ENCODE measurements at places on chromosomes 7 and 10. TPM values are rescaled to one million over a fixed set of nuclear protein-coding genes. Genes with fewer than 3 reads are reported as not detected.

- no peak overlapping the region for H3K27ac ChIP-seq
- no peak for DNase-seq
- H3K27me3 ChIP-seq = no peaks in the 10 kb centered on the region
- H3K36me3 ChIP-seq = no peaks in the 10 kb centered on the region
- peaks cover 7% of the 10 kb centered on the region for H3K4me1 ChIP-seq
- H3K4me3 ChIP-seq = no peak overlapping the region
Measured at GRCh38 chr10:88157981-88158465, 294.6 kb downstream of the PTEN start.

- H3K27ac ChIP-seq = peak overlapping the region; percentile 95
- H3K27me3 ChIP-seq = no peaks in the 10 kb centered on the region
- peaks cover 35% of the 10 kb centered on the region for H3K4me1 ChIP-seq
- peak overlapping the region; percentile 57 for H3K4me3 ChIP-seq
- DNase-seq = peak; percentile 49
Measured at GRCh38 chr10:75165684-75166622, 44.6 kb upstream of the VDAC2 start.

- no peaks in the 10 kb centered on the region for H3K4me1 ChIP-seq
- H3K4me3 ChIP-seq = no peak overlapping the region
- H3K27ac ChIP-seq = no peak overlapping the region
- peaks cover 9% of the 10 kb centered on the region for H3K27me3 ChIP-seq
- DNase-seq = no peak
Measured at GRCh38 chr7:92934096-92934495, 97.7 kb upstream of the CDK6 start.

DNA sequence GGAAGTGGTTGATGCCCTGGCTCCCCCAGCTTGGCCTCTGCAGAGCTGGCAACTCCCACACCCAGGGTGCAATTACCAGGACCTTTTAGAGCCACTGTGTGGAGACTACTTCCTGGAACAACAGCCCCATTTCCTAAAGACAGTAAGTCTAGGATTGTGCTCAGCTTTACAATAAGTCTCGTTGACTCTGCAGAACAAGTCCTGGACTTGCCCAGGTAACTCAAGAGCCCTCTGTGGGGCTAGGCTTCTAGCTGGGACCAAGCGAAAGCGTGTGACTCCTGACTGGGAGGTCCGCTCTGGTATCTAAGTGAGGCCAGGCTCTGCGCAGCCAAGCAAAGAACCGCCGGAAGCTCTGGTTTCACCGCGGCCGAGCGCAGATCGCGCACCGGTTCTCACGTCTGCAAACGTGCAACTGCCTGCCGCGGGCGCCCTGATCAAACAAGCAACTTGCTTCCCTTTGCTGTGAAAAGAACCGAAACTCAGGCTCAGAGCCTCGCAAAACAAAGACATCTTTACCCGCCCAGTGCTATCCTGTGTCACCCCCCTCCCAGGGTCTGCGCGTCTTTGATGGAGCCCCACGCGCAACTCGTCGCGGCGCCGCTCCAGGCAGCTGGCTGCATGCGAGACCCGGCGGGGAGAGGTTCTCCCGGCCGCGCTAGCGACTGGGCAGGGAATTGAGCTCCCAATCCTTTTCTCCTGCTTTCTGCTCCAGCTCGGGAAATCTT, 4.4 kb upstream of the PDLIM1 start:
- H3K27ac ChIP-seq = peak overlapping the region; percentile 24
- H3K4me3 ChIP-seq = peak overlapping the region; percentile 55
- H3K27me3 ChIP-seq = peaks cover 32% of the 10 kb centered on the region
- peaks cover 9% of the 10 kb centered on the region for H3K4me1 ChIP-seq
- no peaks in the 10 kb centered on the region for H3K36me3 ChIP-seq

DNA sequence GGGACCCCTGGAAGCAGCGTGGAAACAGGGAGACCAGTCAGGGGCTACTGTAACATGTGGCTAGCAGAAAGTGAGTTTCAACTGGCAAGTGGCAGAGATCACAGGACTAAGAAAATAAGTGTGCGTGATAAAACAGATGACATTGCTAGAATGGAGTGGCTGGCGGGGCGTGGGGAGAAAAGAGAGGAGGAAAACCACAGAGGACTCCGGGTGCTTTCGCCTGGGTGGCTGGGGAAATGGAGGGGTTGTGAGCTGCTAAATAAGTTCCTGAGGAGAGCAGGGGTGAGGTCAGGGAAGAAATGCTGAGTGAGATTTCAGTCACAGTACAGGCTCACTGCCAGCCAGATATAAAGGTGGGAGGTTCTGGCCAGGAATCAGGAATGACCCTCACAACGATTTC, 166.9 kb downstream of the MYOF start:
- peaks cover 4% of the 10 kb centered on the region for H3K27me3 ChIP-seq
- H3K4me3 ChIP-seq = no peak overlapping the region
- no peaks in the 10 kb centered on the region for H3K4me1 ChIP-seq
- no peak overlapping the region for H3K27ac ChIP-seq
- no peaks in the 10 kb centered on the region for H3K36me3 ChIP-seq

DNA sequence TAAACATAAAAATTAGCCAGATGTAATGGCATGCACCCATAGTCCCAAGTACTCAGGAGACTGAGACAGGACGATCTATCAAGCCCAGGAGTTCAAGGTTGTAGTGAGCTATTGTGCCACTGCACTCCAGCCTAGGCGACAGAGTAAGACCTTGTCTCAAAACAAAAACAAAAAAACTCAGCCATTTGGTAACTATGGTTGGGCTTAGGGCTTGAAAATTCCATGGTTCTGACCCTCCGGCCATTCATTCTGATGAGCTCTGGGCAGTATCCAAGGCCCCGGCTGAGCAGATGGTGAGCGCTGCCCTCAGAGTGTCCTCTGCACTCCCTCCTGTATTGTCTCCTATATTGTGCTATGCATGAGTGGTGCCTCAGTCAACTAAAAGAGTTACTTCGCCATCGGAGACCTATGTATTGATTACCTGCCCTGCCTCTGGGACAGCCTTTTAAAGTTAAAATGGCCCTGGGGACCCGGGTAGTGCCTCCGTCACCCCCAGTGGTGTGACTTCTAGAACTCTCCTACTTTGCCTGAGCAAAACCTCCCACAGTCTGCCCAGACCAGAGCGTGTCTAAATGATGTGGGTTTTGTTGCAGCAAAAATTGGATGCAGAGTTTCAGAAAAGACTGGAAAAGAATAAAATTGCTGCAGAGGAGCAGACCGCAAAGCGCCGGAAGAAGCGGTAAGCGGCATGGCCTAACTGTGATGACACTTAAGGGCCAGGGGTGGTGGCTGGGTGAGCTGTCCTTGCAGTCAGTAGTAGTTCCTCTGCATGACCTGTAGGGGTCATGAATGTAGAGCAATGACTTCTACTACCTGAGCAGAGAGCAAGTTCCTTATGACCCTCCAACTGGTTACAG, 8.1 kb downstream of the PRKRIP1 start:
- H3K36me3 ChIP-seq = peaks cover 55% of the 10 kb centered on the region
- H3K27ac ChIP-seq = no peak overlapping the region
- no peaks in the 10 kb centered on the region for H3K27me3 ChIP-seq
- H3K4me1 ChIP-seq = peaks cover 6% of the 10 kb centered on the region
- no peak overlapping the region for H3K4me3 ChIP-seq

GRCh38 chr10:126062131-126063032, 166.0 kb downstream of the FANK1 start:
- H3K27me3 ChIP-seq = peaks cover 1% of the 10 kb centered on the region
- no peaks in the 10 kb centered on the region for H3K36me3 ChIP-seq
- no peak overlapping the region for H3K27ac ChIP-seq
- H3K4me3 ChIP-seq = no peak overlapping the region

- DNase-seq = no peak
- peaks cover 63% of the 10 kb centered on the region for H3K27me3 ChIP-seq
- peaks cover 12% of the 10 kb centered on the region for H3K4me1 ChIP-seq
- H3K27ac ChIP-seq = no peak within 1 kb of the TSS
- H3K36me3 ChIP-seq = no peaks in the 10 kb centered on the region
- H3K4me3 ChIP-seq = peak within 1 kb of the TSS; percentile 45
Measured at GRCh38 chr10:86366033-86366901, at the start of gene GRID1. Gene GRID1, minus strand, starts transcription at chr10:86366795.

DNA sequence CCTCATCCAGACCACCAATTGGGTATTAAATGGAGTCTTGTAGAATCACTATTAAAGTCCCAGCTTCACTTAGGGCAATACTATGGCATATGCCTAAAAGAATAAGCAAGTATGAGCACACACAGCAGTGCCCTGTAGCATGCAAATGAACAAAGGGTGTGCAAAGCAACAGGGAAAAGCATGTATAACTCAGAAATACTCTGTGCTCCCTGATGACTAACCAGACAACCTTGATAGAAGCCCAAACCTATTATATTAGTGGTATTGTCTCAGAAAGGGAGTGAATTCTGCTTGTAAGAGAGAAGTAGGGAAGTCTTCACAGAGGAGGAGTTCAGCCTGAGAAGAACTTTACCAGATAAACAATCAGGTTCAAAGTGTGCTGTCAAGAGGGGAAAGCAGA, 131.2 kb downstream of the DGKI start:
- peaks cover 11% of the 10 kb centered on the region for H3K27me3 ChIP-seq
- no peak overlapping the region for H3K4me3 ChIP-seq
- DNase-seq = no peak
- no peaks in the 10 kb centered on the region for H3K36me3 ChIP-seq
- H3K4me1 ChIP-seq = no peaks in the 10 kb centered on the region

DNA sequence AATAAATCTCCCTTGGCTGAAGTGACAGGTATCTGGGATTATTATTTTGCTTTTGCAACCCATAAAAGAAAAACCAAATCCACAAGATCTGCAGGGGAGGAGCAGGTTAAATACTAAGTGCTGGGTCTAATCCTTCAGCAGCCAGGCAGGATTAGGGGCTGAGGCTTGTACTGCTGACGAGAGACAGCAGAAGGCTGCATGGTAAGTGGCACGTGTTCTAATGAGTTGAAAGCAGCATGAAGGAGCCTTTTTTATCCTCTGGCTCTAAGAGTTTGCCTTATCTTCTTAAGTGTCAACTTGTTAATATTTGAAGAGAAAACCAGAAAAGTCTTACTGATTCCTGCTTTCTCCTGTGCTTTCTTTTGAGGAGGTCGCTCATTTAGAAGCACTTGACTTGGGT, 50.0 kb downstream of the LYZL2 start:
- H3K36me3 ChIP-seq = no peaks in the 10 kb centered on the region
- peaks cover 4% of the 10 kb centered on the region for H3K4me1 ChIP-seq
- no peak overlapping the region for H3K27ac ChIP-seq

DNA sequence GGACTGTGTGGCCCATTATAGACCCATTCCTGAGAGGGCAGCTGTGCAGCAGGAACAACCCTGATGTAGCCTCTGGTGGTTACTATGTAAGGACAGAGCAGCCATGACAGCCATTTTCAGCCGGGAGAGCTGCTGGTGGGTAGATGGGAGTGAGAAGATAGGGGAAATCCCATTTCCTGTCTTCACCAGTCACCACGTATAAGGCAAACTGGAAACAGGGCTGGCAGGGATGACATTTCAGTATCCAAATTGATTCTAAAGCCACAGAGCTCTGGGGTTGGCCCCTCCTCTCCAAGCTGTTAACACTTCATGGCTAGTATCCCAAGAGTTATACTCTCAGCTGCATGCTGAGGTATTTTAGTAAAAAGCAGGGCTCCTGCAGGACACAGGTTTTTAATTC, 15.2 kb upstream of the FZD1 start:
- no peak overlapping the region for H3K27ac ChIP-seq
- H3K27me3 ChIP-seq = peaks cover 6% of the 10 kb centered on the region
- DNase-seq = no peak
- H3K4me1 ChIP-seq = no peaks in the 10 kb centered on the region

GRCh38 chr10:5532618-5533097, 7.9 kb downstream of the CALML3 start:
- no peaks in the 10 kb centered on the region for H3K36me3 ChIP-seq
- H3K4me3 ChIP-seq = no peak overlapping the region
- H3K27me3 ChIP-seq = no peaks in the 10 kb centered on the region
- no peaks in the 10 kb centered on the region for H3K4me1 ChIP-seq
- no peak overlapping the region for H3K27ac ChIP-seq

DNA sequence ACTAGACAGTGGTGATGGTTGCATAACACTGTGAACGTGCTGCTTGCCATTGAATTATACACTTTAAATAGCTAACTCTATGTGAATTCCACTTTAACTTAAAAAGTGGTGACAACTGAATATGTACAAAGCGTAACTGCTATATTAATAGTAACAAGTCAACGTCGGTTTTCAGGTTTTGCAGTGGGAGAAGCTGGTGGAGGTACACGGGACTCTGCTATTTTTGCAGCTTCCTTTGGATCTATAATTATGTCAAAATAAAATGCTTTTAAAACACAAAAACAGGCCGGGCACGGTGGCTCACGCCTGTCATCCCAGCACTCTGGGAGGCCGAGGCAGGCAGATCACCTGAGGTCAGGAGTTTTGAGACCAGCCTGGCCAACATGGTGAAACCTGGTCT, 21.0 kb downstream of the AP5Z1 start:
- no peaks in the 10 kb centered on the region for H3K4me1 ChIP-seq
- no peaks in the 10 kb centered on the region for H3K27me3 ChIP-seq
- H3K36me3 ChIP-seq = peaks cover 11% of the 10 kb centered on the region
- no peak overlapping the region for H3K4me3 ChIP-seq
- no peak overlapping the region for H3K27ac ChIP-seq

GRCh38 chr7:25861601-25862260, 290.3 kb upstream of the NFE2L3 start:
- no peak for DNase-seq
- H3K36me3 ChIP-seq = peaks cover 4% of the 10 kb centered on the region
- peaks cover 40% of the 10 kb centered on the region for H3K27me3 ChIP-seq

GRCh38 chr7:151506901-151507382, 12.8 kb downstream of the RHEB start:
- no peak for DNase-seq
- no peak overlapping the region for H3K4me3 ChIP-seq
- H3K27ac ChIP-seq = no peak overlapping the region
- H3K4me1 ChIP-seq = peaks cover 69% of the 10 kb centered on the region
- H3K27me3 ChIP-seq = no peaks in the 10 kb centered on the region
- H3K36me3 ChIP-seq = peaks cover 18% of the 10 kb centered on the region

- H3K27me3 ChIP-seq = no peaks in the 10 kb centered on the region
- H3K36me3 ChIP-seq = peaks cover 2% of the 10 kb centered on the region
Measured at GRCh38 chr7:102095321-102096011, 191.2 kb upstream of the SH2B2 start.

DNA sequence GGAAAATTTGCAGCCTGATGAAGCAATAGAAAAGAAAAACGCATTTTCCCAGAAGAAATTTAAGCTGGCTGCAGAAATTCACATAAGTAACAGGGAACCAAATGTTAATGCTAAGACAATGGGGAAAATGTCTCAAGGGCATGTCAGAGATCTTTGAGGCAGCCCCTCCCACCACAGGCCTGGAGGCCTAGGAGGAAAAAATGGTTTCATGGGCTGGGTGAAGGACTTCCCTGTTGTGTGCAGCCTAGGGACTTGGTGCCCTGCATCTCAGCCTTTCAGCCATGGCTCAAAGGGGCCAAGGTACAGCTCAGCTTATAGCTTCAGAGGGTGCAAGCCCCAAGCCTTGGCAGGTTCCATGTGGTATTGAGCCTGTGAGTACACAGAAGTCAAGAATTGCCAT, 476.1 kb upstream of the DPP6 start:
- H3K4me1 ChIP-seq = no peaks in the 10 kb centered on the region
- H3K27me3 ChIP-seq = no peaks in the 10 kb centered on the region
- H3K4me3 ChIP-seq = no peak overlapping the region
- H3K36me3 ChIP-seq = peaks cover 3% of the 10 kb centered on the region
- DNase-seq = no peak

- H3K27me3 ChIP-seq = no peaks in the 10 kb centered on the region
- no peak overlapping the region for H3K27ac ChIP-seq
- no peak for DNase-seq
- H3K4me1 ChIP-seq = no peaks in the 10 kb centered on the region
- no peak overlapping the region for H3K4me3 ChIP-seq
Measured at GRCh38 chr7:68458010-68458908, 1140.0 kb upstream of the AUTS2 start.

OR2A12 gene
- not detected for total RNA-seq

AQP1 gene
- 0.27 TPM for total RNA-seq

CDK6 gene
- total RNA-seq = 138 TPM

GNGT1 gene
- not detected for total RNA-seq

FXYD4 gene
- total RNA-seq = not detected

TUBAL3 gene
- total RNA-seq = not detected

TRPV5 gene
- total RNA-seq = not detected

MAGI2 gene
- total RNA-seq = 0.04 TPM

SFTPA1 gene
- total RNA-seq = not detected

Measured in activated CD8-positive, alpha-beta T cell treated with anti-CD3 and anti-CD28 coated beads for 36 hours (primary cell).